ENCODE measurements at places on chromosomes 16 and 17. TPM values are rescaled to one million over a fixed set of nuclear protein-coding genes. Genes with fewer than 3 reads are reported as not detected.
A peak's percentile ranks its signal among the peaks of the same experiment; 100 is the strongest.

The ABCC12 gene
- not detected for total RNA-seq

The CACNA1H gene
- total RNA-seq: 2.0 TPM

The ZG16B gene
- total RNA-seq: not detected

The C17orf113 gene
- total RNA-seq: 0.62 TPM

DNA sequence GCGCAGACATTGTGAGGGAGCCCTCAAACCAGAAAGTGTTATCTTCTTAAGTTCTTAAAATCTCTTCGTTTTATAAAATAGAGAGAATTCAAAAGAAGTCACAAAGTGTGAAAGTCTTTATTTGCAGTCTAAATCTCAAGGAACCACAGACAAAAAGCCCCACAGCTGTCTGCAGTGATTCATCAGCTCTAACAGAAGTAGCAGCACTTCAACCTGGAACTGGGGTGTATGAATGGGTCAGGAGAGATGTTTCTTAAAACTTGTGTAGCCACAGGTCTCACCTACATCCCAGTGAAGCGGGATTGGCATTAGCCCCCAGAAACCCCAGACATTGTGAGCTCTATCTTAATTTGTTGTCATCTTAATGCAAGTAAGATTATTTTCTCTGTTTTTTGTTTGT lies 61.1 kb downstream of the CDYL2 start:
- DNase-seq: no peak

- DNase-seq: no peak
Measured at GRCh38 chr17:57516290-57517230, 228.5 kb downstream of the CCDC182 start.

GRCh38 chr16:89360760-89361435 lies 129.5 kb downstream of the ANKRD11 start:
- no peak for DNase-seq

DNA sequence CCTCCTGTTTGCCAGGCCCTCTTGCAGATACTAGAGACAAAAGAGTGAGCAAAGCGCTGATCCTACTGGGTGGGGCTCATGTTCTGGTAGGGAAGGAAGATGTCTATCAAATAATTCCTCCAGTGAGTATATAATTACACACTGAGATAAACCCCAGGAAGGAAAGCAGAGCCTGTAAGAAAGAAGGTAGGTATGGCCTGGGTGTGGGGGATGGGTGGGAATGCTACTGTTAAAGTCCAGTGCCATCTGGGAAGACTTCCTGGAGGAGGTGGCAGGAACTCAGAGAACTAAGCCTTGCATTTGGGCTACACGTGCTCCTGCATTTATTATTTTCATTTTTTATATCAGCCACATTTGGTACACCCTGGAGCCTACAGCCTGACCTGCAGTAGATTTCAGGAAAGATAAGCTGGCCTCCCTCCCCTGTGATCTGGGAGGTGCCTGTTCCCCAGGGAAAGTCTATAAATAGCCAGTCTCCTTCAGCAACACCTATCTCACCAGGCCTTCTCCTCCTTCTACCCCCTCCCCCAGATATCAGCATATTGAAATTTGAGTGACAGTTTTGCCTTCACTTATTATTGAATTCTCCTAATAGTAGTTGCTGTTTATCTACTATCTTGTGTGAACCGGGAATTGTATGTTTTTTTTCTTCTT lies 11.5 kb downstream of the ATP2C2 start:
- no peak for DNase-seq

- no peak for DNase-seq
Measured at GRCh38 chr16:11233727-11234376, 22.2 kb downstream of the SOCS1 start.

DNA sequence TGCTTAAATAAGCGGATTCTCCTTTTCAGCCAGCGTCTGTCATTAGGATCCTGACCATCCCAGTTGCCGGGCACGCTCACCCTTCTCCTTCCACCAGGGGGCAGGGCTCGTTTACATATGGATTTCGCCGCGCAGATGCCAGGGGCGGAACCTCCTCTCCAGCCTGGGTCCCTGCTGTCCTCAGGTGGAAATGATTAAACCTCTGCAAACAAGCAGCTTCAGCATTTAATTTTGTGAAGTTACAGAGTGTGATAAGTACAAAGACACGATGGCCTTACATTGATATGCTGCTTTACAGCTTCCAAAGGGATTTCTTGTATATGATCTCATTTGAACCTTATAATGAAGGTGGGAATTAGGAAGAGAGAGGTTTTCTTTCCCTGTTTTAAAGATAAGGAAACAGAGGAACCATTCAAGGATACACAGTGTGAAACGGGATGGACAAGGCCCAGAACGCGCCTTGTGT lies 3.9 kb upstream of the KRT28 start:
- peak; percentile 70 for DNase-seq

Measured in H4 (cell line).